ENCODE measurements at places on chromosomes 5 and 9. TPM values are rescaled to one million over a fixed set of nuclear protein-coding genes. Genes with fewer than 3 reads are reported as not detected.

Gene CER1
- not detected for total RNA-seq

Gene CMBL
- total RNA-seq, result 3.4 TPM

Gene GPR21
- total RNA-seq, result 2.9 TPM

Gene OCLN
- 1.1 TPM for total RNA-seq

Gene PPP3R2
- not detected for total RNA-seq

Gene PGM5
- 0.15 TPM for total RNA-seq

Gene VLDLR
- total RNA-seq, result 21.1 TPM

Gene TERT
- total RNA-seq, result not detected

Gene CMYA5
- 1.5 TPM for total RNA-seq

Gene MAMDC2
- 0.33 TPM for total RNA-seq

Gene PPP1R26
- 16.4 TPM for total RNA-seq

Gene TNC
- total RNA-seq, result 86.1 TPM

Gene GPR151
- not detected for total RNA-seq

Gene SLC25A2
- not detected for total RNA-seq

Data from melanocyte of skin (primary cell).